Central memory CD4-positive, alpha-beta T cell (primary cell): ENCODE measurements at places on chromosomes 6 and 20.

DNA sequence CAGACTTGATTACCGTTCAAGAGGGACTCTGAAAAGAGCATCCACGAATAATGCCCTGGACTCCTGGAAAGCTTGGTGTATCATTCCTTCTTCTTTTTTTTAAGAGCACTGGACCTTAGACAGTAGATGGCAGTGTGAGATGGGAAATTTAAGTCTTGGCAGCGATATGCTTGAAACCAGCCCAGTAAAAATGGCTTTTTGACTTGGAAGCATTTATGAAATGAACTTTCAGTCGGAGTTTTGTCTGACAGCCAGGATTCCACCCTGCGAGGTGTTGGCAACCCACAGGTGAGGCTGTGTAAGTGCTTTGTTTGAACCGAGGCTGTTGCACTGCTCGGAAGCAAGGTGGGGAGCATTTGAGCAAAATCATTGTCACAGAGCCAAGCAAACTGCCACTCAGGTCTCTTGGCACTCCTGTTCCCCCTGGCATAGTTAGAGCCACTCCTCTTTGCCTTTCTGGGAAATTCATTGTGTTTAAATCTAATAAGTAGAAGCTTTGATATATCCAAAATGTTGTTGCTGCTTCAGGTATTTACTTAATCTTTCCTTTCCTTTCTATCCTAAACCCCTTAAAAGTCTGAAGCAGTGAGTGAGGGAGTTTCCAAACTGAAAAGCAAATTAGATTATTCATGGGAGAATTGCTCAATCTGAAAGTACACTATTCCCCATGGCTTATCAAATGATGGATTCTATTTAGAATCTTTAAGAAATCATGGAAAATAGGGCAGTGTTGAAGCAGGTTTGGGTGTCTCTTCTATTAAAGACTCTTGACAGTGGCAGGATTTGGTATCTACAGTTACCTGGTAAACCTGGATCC lies 272.8 kb upstream of the SLC35B3 start:
- no peak for DNase-seq

DNA sequence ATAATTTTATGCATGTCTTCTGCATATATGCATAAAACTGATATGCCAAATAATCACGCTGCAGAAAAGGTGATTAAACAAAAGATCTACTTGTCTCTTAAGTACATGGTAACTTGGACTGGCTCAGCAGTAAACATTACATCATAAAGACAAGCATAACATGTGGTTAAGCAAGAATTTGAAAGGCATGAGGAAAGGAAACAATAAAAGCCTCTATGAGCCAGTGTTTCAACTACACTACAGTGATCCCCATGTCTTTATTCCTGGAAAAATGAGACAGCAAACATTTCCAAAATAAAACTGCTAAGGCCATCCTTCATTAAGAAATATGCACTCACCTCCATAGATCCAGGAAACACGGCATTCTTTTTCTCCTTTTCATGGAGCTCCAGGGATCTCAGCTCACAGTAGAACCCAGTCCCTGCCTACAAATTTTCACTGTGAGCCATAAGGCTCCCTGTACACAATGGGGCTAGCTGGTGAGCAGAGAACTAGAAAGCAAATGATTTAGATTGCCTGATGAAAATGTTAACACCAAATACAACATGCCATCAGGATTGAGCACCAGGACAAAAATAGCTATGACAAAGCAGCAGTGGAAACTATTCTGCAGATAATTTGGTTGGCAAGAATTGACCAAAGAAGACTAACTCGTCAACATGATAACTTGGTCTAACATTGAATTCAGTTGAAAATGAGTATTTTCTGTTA lies 156.1 kb downstream of the COL21A1 start:
- DNase-seq, result no peak

DNA sequence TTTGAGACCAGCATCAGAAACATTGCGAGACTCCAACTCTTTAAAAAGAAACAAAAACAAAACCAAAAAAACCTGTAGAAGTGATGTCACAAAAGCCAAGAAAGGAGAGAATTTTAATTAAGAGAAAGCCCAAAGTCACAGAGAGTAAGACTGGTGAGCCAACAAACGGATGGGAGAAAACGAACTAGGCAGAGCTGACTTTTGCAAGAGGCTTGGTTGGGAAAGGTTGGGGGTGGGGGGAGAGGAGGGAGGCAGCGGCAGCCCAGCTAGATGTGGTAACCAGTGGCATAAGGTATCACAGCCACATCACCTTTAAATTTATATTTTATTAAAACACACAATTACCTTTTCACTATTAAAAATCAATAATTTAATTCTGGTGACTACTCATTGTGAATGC lies 23.5 kb downstream of the NOL7 start:
- DNase-seq, result no peak

DNA sequence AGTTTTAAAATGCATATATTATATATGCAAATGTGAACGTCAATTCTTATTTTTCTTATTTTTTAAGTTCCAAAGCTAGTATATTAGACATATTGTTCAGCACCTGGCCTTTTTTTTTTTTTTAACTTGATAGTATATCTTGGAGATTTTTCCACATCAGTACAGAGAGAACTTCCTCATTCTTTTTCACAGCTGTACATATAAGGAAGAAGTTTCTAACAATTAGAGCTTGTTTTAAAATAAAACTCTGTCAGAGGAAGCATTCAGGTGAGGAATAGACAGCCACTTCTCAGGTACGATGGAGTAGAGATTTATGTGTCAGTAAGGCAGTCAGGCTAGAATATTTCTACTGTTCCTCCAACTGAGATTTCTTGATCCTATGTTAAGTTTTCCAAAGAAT lies 233.1 kb upstream of the SUPT3H start:
- no peak for DNase-seq

DNA sequence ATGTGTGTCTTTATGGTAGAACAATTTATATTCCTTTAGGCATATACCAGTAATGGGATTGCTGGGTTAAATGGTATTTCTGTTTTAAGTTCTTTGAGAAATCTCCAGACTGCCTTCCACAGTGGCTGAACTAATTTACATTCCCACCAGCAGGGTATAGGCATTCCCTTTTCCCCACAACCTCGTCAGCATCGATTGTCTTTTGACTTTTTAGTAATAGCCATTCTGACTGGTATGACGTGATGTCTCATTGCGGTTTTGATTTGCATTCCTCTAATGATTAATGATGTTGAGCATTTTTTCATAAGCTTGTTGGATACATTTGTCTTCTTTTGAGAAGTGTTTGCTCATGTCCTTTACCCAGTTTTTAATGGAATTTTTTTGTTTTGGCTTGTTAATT lies 5.3 kb upstream of the TASP1 start:
- no peak for DNase-seq

- no peak for DNase-seq
Measured at GRCh38 chr6:153130515-153131036, 506 bp downstream of the RGS17 start.
